SK-N-MC (cell line): ENCODE measurements at places on chromosomes 16 and 17.

- no peak for DNase-seq
Observed at GRCh38 chr16:86319585-86320236, 190.6 kb upstream of the FOXF1 start.

- DNase-seq = no peak
Observed at GRCh38 chr16:83721676-83722075, 86.1 kb upstream of the HSBP1 start.

GRCh38 chr16:49547448-49547847 is 173.8 kb downstream of the C16orf78 start:
- DNase-seq = no peak

DNA sequence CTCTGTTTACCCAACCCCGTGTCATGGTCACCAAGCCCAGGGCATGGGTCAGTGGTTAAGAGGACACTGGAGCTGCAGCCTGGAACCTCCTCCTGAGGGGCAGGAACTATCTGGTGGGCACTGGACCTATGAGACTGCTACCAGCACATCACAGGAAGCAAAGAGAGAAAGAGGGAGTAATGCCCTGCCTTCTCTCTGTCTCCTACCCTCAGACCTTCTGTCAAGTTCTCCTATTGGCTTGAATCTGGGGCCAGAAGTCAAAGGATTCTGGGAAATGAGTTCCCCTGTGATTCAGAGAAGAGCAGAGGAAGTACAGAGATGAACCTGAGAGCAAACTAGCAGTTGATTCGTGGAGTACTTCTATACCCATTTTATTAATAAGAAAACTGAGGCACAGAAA is 123.0 kb upstream of the GNAO1 start:
- no peak for DNase-seq

DNA sequence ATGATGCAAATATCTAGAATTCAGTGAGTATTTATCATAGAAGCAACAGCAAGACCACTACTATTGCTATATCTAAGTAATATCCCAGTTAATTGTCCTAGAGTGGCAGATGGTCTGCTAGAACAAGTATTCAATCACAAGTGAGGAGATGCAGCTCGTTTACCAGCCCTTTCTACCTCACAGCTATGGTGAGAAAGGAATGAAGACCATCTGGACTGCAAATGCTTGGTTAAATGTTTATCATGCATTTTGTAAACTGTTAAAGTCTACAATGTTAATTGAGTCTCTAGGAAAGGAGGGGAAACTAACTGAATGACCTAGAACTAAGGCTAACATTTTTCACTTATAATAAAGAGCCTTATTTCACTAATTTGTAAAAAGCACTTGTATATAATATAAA is 52.5 kb downstream of the CNOT1 start:
- no peak for DNase-seq

DNA sequence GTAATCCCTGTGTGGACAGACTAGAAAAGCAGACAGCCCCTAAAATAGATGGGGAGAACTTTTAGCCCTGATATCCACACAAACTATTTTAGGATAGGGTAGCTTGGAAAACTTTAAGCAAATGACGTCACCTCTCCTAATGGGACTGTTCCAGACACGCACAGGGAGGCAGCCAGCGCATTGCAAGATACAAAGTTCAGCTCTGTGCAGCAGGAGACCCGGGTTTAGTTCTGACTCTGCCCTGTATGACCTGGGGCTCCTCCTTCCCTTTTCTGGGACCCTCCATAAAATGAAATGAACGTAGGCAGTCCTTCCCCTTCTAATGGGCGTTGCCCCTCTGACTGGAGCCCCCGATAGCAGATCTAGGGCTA is 6.3 kb downstream of the ZNF689 start:
- DNase-seq = no peak

GRCh38 chr17:19649274-19649541 is 657 bp downstream of the ALDH3A2 start:
- no peak for DNase-seq
